Activated CD4-positive, alpha-beta T cell treated with anti-CD3 and anti-CD28 coated beads for 24 hours (primary cell): ENCODE measurements at places on chromosomes 1 and 21.
A peak's percentile ranks its signal among the peaks of the same experiment; 100 is the strongest.

DNA sequence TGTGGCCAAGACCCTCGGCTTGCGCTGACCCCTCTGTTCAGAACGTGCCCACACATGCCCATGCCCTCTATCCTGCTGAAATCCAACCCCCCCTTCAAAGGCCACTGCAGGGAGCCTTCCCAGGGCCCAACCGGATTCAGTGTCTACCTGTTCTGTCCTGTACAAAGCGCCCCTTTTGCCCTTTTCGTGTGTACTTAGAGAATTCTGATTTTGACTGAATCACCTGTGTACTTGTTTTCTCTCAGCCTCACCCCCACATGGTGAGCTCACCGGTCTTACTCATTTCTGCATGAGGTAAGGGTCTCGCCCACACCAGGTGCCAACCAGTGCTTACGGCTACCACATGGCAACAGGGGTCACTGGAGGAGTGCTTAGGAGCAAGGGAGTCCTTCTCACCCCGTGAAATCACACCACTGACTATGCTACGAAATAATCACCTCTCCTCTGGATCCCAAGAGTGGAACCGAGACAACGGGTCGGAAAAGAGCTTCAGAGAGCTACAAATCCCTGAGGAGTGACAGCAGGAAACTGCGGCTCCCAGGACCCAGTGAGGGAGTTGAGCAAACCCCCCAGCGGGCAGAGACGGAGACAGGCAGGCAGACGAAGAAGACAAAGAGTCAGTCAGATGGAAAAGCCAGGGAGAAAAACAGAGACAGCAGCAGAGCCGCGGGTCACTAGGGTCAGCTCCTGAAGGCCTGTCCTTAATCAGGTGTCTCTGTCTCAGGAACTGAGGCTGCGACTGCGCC lies 2.1 kb upstream of the S100A2 start:
- DNase-seq: peak; percentile 31

DNA sequence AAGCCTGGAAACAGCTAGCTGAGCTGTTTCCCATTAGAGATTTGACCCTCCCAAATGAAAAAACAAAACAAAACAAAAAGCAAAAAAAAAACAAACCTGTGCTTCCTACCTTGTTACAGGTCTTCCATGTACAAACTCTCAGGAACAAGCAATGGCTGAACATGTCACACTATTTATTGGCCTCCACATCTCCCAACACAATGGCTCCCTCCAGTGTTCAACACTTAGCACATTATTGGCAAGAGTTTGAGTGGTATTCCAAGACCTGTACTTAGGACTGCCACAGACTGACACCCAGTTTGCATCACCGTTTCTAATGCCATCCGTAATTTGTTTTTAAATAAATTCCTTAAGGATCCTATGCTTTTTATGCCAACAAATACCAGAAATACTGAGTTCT lies 195.0 kb upstream of the OLFM3 start:
- DNase-seq: no peak

DNA sequence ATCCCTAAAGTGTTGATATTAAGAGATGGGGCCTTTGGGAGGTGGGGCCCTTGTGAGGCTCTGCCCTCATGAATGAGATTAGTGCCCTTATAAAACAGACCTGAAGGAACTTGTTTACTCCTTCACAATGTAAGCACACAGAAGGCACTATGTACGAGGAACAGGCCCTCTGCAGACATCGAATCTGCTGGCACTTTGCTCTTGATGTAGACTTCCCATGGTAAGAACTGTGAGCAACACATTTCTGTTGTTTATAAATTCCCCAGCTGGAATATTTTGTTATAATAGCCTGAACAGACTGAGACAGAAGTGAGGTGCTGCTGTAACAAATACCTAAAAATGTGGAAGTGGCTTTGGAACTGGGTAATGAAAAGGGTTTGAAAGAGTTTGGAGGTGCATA lies 193.2 kb downstream of the TGFB2 start:
- no peak for DNase-seq

GRCh38 chr1:18716785-18717678 lies 86.4 kb downstream of the PAX7 start:
- no peak for DNase-seq

- DNase-seq: no peak
Measured at GRCh38 chr1:193581341-193581740, 394.9 kb upstream of the B3GALT2 start.

DNA sequence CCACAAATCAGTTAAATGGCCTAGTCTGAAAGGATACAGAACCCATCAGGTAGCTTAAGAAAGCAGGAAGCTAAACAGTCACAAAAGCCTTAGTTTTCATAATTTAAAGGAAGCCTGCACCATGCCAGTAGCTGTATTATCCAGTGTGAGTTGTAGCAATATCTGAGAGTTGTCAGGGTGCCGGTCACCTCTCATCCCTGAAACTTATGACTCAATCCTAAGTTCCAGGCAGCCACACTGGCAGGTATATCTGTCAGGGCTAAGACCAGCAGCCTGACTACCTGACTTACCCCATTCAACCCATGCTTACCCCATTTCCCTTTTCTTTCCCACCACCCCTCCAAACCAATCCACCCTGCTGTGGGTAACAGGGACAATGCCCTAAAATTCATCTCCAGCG lies 37.8 kb upstream of the LPAR3 start:
- DNase-seq: no peak

DNA sequence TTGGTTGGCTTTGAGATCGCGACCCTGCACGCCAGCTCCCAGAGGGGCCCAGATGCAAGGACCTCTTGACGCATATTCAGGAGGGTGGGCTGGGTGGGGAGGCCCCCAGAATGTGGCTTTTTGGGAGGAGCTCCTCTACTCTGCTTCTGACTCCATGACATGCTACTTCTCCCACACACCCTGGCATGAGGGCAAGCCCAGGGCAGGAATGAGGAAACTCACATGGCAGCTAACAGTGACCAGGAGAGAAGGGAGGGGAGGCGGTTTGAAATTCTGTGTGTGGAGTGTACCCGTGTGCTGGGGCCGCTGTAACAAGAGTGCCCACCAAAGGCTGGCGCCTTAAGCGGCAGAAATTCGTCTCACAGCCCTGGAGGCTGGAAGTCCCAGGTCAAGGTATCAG lies 61.3 kb upstream of the GPR153 start:
- DNase-seq: no peak

- no peak for DNase-seq
Measured at GRCh38 chr1:100461222-100461621, 76.7 kb upstream of the GPR88 start.

GRCh38 chr1:216032961-216033614 lies 390.2 kb downstream of the USH2A start:
- DNase-seq: no peak

DNA sequence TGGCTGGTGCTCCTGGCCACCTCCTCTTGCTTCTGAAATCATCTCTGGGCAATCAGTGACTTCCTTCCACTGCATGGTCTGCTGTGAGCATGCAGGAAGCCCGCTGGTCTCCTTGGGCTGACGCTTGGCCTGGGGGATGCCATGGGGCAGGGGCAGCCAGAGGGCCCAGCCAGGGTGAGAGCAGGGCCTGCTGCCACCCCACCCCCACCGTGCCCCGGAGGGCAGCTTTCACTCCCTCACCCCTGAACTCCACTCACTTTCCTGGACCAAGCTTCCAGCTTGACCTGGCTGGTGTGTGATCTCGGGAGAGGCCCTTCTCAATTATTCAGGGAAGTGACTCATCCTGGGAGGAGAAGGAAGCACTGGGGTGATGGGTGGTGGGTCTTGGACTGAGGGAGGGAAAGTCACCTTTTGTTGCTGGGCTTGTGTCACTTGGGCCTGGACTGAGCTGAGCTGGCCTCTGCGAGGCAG lies 270.2 kb upstream of the CSF3R start:
- no peak for DNase-seq

DNA sequence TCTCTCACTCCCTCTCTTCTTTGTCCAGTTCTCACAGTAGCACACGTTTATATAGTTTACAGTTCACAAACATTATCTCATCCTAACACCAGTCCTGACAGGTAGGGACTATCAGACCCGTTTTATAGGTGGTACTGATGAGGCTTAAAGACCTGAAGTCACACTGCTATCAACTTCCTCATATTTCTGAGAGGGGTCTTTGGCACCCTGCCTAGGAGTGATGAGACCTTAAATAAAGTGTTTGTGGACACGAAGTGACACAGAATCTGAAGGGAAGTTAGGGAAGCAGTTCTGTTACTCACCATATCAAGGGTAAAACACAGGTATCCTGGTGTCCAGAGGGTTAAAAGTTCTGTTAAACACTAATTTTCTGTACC lies 590 bp upstream of the TACSTD2 start:
- DNase-seq: no peak

DNA sequence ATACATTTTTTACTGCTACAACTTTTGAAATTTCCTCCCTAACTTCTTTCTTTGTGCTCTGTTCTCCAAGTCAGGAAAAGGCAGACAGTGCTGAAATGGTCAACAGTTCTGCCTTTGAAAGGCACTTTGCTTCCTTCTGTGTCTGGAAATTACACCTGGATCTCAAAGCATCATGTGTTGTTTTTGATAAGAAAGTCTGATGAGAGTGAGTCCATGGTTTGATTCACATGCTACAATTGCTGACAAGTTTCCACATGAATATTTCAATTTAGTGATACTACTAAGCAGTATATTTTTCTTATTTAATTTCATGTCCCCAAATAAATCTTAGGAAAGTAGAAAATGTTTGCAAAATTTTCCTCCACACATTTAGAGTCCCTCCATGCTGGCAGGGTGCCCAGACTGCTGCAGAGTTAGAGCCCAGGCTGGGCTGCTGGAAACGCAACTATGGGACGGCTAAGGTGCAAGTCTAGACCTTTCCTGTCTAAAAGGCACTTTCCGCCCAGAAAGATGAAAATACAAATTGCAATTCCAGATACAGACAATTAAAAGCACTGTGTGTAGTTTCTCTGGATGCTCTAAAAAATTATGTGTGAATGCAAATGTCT lies 96.6 kb upstream of the RUNX1 start:
- no peak for DNase-seq

DNA sequence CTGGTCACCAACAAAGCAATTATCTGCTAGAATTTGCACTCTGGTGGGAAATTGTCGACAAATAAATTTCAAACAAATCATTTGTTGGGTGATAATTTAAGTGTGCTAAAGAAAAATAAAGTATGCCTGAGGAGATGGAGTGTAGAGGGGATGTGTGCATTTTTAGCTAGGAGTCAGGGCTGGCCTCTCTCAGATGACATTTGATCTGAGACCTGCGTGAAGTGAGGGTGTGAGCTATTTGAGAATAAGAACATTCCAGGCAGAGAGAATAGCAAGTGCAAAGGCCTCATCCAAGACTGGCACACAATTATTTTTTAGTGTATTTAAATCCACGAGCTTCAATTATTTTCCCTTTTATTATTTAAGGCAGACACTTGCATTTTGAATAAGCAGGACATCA lies 19.7 kb upstream of the S1PR1 start:
- DNase-seq: no peak

DNA sequence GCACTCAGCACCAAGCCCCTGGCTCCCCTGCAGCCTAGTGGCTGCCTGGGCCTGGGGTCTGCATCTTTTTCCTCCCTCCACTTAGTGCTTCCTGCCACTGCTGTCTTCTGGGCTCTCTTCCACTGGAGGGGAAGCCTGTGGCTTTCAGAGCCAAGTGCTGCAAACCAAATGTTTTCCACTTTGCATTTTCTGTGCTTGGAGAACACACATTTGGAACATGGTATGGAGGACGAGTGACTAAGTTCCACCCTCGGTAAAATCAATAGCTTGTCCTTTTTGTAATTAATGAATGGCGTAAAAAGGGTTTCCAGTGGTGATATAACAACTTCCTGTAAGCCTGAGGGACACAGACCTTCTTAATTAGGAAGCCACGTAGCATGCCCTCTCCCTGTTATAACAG lies 10.1 kb upstream of the GPR153 start:
- no peak for DNase-seq

DNA sequence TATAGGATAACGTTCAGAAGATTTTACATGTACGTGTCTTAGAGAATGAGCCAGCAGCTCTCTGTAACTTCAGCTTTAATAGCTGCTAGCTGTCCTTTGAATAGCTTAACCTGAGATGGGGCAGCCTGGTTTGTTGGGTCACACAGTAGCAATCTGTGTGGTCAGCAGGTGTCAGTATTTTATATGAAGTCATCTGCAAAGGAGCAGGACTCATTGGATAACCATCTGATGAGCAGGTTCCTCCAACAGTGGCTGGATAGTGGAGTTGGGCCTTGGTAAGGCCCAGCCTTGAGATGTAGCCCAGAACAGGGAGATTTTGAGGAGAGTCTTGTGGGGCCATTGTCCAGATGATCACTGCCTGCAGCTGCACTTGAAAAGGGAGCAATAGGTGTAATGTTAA lies 6.4 kb downstream of the GSTM5 start:
- DNase-seq: no peak

DNA sequence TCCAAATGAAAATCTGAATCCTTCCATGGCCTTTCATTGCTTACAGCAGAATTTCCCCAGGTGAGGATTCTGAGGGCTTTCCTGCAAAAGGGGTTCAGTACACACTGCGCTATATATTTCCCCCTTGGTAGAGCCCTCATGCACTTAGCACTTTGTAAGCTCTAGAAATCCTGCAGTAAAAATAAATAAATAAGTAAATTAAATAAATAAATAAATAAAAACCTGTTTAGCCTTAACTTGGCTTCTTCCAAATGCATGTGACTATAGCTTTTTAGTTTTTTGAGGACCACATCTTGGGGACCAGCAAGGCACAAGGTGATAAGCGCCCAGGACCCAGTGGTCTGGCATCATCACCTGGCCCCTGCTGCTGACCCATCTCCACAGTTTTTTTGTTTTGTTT lies 3.2 kb upstream of the BMP8B start:
- DNase-seq: no peak

GRCh38 chr1:80926531-80926930 lies 874.2 kb upstream of the ADGRL2 start:
- DNase-seq: no peak

GRCh38 chr1:178237121-178237520 lies 143.2 kb downstream of the RASAL2 start:
- no peak for DNase-seq

- no peak for DNase-seq
Measured at GRCh38 chr1:242449661-242450060, 74.8 kb downstream of the PLD5 start.

- no peak for DNase-seq
Measured at GRCh38 chr1:214473387-214473786, 78.0 kb downstream of the PTPN14 start.

- DNase-seq: no peak
Measured at GRCh38 chr1:117267232-117267774, 56.6 kb upstream of the VTCN1 start.

GRCh38 chr1:26114165-26114927 lies 2.7 kb downstream of the PDIK1L start:
- no peak for DNase-seq

GRCh38 chr21:42836402-42836666 lies 43.0 kb downstream of the WDR4 start:
- no peak for DNase-seq

GRCh38 chr1:57544345-57544744 lies 120.5 kb upstream of the DAB1 start:
- DNase-seq: no peak
